NCI-H2107 (cell line): ENCODE measurements at places on chromosomes 6 and 20.

DNA sequence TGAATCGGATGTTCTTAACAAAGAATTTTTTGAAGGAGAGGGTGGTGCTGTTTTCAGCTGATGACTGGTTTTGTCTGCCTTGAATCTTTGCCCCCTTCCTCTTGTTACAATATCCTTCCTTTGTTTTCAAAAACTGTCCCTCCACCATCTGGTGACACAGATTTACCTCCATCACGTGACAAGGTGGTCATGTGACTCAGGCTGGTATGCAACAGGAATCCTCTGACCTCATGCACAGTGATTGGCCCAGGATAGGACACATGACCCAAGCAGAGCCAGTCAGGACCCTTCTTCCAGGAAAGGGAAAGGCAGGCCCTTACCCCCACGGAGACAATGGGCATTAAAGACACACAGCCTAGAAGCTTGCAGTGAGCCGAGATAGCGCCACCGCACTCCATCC lies 84.7 kb upstream of the MC3R start:
- no peak for DNase-seq

DNA sequence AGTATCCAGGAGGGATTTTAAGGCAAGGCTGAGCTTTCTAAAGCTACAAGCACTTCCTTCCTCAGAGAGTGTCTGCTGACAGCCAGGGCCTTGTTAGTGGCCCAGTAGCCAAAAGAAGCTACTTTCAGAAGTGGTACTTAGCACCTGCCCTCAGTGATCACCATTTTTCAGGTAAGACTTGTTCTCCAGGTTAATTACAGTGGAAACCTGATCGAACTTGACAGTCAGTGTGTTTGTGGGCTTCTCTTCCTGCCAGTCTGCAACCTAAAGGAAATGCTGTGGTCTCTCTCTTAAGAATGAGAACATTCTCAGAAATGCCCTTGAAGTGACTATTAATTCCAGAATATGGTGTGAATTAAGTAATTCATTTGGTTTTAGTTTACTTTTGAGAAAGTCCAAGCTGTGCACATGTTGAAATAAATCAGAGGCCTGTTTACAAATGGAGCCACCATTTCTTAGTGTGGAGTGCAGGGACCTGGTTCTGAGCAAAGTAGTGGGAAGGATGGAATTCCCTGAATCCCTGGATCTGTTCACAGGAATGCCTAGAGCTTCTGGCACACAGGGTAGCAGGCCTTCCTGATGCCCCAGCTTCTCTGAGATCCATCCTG lies 185.3 kb upstream of the AGPAT4 start:
- no peak for DNase-seq

- DNase-seq: no peak
Measured at GRCh38 chr20:57698116-57698866, 11.5 kb downstream of the PMEPA1 start.

DNA sequence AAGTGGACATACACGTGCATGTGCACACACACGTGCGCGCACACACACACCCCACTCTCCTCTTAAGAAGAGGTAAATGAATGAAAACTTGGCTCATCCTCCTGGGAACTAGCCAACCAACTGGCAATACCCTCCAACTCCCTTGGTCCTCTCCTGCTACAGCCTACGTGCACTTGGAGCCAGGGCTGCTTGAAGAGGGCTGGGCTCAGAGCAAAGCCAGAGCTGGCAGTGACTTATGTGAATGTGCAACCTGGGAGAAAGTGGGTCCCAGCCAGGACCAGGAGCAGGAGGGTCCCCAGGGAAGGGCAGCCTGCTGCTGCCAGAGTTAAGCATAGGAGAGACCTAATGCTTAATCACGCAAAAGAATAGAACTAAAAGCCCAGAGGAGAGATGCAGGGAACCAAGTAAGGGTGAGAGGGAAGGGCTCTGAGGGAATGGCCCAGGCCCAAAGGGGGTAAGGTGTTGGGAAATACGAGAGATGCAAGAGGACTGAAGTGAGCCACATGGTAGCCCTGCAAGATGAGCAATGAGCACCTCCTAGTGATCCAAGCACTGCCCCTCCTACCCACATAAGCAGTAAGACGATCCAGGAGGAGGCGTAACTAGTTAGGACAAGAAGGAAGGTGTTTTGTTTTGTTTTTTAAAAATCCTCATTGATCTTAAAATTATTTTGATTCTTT lies 24.7 kb downstream of the TRAF3IP2 start:
- DNase-seq: no peak

DNA sequence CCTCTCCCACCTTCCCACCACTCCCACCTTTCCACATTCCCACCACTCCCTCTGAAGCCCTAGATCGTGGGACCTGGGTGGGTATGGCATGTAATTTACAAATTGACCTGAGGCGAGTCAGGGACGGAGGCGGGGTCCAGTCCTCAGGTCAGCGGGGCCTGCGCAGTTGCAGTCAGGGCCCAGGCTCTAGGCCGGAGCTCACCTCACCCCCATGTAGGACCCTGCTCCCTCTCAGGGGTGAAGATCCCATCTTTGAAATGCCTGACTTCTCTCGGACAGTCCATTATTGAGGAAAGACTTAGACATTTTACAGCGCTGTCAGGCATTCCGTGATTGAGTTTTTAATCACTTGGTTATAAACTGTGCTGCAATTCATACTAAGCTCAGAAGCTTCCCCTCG lies 10.5 kb downstream of the THBS2 start:
- DNase-seq: no peak

DNA sequence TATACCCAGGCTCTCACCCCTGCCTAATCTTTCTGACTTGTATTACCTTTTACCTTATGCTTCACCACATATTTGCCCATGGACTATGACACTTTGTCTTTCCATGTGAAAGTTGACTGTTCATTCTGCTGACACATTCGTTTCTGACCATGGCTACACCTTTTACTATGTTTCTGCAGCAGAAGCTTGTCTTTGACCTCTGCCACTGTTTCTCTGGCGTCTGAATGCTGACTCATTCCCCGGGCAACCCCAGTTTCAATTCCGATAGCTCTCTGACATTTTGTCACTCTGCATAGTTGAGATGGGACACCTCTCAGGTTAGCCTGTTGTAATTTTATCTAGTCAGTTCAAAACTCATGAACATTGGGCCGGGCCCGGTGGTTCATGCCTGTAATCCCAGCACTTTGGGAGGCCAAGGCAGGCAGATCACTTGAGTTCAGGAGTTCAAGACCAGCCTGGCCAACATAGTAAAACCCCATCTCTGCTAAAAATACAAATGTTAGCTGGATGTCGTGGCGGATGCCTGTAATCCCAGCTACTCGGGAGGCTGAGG lies 50.7 kb downstream of the SLC26A8 start:
- no peak for DNase-seq

- no peak for DNase-seq
Measured at GRCh38 chr6:4925580-4925979, 78.3 kb downstream of the RPP40 start.

DNA sequence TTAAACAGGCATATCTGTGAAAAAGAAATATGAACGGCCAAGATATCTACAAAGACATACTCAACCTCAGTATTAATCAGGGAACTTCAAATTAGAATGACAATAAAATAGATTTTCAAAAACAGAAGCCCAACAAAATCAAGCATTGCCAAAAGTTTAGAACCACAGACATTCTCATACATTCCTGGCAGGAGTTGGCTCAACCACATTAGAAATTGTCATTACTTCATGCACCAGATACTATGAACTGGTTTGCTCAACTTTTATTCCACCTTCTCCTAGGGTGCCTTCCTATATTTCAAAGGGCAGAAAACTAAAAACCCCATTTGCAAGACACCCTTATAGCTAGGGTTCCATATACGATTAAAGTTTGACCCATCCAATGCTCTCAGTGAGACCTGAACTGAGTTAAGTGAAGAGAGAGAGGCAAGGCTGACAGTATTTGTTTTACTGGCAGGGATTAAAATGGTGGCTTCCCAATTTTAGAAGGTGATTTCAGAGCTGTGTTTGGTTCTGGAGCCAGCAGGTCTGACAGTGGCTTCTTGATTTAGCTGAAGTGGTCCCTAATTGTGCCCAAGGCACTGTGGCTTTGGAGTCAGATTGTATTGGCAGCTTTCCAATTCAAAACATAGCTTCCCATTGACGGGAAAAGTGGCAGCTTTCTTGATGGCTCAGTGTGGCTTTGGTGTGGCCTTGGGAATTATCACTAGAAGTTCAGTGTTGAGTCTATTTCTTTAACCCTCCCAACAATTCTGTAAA lies 77.1 kb upstream of the CDYL start:
- DNase-seq: peak; percentile 15

DNA sequence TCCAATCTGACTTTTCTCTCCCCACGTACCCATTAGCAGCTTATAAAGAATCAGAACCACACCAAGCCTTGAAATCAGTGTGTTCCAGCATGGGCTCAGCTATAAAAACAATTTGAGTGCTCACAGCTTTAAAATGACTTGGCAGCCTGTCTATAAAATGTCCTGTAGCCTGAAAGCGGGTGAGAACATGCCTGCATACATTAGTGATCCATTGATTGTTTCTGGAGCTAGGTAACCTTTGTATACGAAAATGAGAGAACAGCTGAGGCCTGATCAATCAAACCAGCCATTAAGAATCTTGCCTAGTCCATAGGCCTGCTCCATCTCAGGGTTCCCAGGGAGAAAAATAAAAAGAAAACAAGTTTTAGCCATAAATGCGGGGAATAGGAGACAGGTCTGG lies 245.8 kb upstream of the SULF2 start:
- DNase-seq: no peak

DNA sequence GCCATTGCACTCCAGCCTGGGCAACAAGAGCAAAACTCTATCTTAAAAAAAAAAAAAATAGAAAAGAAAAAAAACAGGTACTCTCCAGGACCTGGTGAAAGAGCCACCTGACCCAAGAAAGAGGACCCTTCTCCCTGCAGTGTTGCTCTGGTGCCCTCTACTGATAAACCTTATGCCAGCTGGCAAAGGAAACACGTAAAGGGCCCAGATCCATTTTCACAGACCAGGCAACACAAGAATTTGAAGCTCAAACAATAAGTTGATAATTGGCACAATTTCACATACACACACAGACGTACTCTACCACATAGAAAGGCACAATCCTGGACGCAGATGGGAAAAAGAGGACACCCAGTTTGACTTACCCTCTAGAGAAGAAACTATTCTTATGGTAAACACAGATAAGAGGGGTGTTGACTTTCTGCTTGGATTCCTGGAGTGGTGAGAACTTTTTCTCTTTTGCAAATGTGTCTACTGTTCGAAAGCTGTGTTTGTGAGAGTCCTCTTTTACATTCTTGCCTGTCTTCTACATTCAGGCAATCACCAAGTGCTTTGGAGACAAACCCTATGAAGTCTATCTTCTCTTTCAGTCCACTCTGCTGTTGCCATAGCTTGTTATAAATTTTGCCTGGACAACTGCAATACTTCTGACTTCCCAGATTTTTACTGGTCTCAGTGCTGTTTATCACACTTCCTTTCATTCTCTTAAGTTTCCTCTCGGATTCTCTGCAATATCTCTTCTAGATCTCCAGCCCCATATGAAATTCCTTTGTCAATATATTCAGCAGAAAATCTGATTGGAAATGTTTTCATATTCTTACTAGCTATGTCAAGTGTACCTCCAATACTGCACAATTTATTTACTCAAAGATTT lies 6.4 kb upstream of the SNRPB start:
- no peak for DNase-seq

GRCh38 chr6:125262016-125263013 lies 39.5 kb downstream of the HDDC2 start:
- DNase-seq: no peak

GRCh38 chr6:143961066-143961465 lies 47.0 kb downstream of the PLAGL1 start:
- no peak for DNase-seq
